GM23248 (cell line): ENCODE measurements at places on chromosomes 7 and 10.

DNA sequence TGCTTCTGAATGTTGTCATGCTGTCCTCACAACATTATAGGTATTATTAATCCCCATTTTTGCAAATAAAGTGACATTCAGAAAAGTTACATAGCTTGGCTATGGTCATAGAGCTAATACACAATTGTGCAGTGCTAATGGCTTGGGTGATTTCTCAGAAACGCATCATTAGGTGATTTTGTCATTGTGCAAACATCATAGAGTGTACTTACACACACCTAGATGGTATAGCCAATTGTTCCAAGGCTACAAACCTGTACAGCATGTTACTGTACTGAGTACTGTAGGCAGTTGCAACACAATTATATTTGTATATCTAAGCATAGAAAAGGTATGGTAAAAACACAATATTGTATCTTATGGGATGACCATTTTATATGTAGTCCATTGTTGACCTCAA is 91.0 kb downstream of the BTAF1 start:
- no peak for DNase-seq

- no peak for DNase-seq
Observed at GRCh38 chr7:369476-370258, 79.7 kb downstream of the FOXL3 start.

GRCh38 chr10:109956454-109957091 is 33.3 kb upstream of the XPNPEP1 start:
- DNase-seq: peak; percentile 74

- DNase-seq: peak; percentile 27
Observed at GRCh38 chr10:29131952-29132547, 156.8 kb upstream of the LYZL1 start.

- DNase-seq: peak; percentile 69
Observed at GRCh38 chr10:84256510-84257342, 11.9 kb downstream of the RGR start.

DNA sequence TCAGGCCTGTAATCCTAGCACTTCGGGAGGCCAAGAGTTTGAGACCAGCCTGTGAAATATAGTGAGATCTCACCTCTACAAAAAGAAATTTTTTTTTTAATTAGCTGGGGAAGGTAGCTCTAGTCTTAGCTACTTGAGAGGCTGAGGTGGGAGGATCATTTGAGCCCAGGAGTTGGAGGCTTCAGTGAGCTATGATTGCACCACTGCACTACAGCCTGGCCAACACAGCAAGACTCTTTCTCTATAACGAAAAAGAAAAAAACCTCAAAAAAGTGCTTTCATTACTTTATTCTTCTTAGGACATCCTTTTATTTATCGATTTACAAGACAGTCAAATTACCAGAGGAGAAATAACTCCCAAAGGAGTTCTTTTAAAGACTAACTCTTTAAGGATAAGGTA is 49.4 kb upstream of the EXOC4 start:
- DNase-seq: no peak

- no peak for DNase-seq
Observed at GRCh38 chr7:156533420-156533819, 107.2 kb upstream of the RNF32 start.

- DNase-seq: peak; percentile 49
Observed at GRCh38 chr7:136687693-136688322, 180.6 kb upstream of the CHRM2 start.

- no peak for DNase-seq
Observed at GRCh38 chr10:6769704-6770417, 189.8 kb upstream of the PRKCQ start.

- DNase-seq: peak; percentile 68
Observed at GRCh38 chr7:77797734-77798393, 370 bp downstream of the TMEM60 start.

- DNase-seq: peak; percentile 11
Observed at GRCh38 chr7:35430547-35431153, 176.8 kb upstream of the TBX20 start.

DNA sequence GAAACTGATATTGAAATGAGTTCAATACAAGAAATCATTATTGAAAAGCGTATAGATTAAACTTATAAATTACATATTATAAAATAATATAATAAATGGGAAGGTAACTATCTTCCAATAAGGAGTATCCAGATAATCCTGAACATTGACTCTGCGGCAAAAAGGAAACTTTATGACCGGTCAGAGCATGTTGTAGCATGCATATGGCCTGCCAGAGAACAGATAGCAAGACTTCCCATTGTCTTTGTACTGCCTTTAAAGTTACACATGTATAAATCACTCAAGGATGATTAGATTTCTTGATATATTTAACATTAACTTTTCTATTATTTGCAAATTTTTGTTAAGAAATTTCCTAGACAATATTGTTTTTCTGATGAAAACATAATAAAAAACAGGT is 56.2 kb upstream of the ETV1 start:
- no peak for DNase-seq

GRCh38 chr7:144780071-144780608 is 55.7 kb downstream of the TPK1 start:
- peak; percentile 1 for DNase-seq

- peak; percentile 9 for DNase-seq
Observed at GRCh38 chr7:12322903-12323300, 80.8 kb downstream of the VWDE start.

- peak; percentile 25 for DNase-seq
Observed at GRCh38 chr10:101774589-101775272, 1.2 kb downstream of the FGF8 start.

DNA sequence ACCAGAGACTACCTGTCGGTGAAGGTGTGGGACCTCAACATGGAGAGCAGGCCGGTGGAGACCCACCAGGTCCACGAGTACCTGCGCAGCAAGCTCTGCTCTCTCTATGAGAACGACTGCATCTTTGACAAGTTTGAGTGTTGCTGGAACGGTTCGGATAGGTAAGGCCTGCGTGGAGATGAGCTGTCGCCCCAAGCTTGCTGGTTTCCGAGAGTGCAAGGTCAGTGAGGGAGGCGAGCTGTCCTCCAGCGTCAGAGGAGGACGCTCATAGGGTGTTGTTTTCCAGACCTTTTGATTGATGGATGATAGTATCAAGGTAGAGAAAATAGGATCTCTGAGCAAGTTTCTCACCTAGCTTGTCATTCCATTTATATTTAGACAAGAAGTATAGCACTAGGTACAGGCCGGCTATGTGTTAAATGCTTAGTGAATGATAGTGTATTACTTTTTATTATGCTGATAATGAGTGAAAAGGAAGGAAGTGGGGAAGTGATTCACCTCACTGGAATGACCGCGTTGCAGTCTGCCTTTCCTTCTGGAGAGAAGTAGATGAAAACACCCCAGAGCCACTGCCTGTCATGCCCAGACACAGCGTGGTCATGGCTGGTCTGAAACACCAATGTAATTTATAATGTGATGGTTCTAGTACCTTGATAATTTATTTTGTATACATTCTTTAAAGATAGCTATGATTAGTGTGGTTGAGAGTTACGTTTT is 33.9 kb downstream of the BNIP3 start:
- DNase-seq: peak; percentile 63

DNA sequence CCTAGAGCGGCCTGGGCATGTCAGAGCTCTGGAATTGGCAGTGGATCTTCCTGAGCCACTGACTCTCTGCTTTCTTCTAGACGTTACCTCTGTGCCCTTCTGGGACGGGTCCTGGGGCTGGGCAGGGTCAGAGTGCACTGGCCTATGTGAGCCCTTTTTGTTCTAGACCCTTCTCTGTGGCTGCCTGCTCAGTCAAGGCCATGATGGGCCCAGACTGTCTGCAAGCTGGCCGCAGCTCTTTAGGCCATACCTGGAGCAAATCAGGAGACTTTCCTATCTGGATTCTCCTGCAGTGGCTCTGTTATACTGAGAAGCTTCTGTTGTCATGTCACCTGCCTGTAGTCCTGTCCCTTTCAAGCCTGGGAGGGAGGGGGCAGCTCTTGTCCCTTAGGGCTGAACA is 70.1 kb downstream of the ADCY1 start:
- DNase-seq: no peak

DNA sequence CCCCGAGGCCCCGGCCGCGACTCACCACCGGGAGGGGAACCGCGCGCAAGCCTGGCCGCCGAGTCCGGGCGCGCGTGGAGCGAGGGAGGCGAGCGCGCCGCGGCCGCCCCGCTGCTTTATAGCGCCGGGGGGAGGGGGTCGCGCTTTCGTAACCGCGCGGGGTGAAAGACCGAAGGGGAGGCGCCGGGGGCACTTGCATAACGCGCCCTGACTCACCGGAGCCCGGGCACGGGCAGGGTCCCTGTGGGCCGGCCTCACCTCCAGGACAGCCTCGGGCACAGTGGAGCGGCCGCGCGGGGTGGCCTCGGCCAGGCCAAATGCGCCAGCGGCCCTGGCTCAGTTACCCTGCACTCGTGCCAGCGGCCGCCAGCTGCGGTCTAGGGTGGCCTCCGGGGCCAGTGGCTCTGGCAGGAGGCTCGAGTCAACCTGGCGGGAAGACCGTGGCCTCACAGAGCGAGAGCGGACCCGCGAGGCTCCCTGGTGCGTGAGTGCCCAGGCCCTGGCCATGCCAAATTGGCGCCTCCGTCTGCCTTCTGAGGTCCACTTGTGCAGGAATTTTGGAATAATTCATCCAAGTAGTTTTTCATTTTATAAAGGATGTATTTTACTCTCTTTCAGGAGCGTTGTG is at the start of gene RBP4:
RBP4 (minus strand) TSS at position 90 of the 628 bp plus-strand sequence. CDS start 207 bp downstream, outside the sequence.
- peak; percentile 30 for DNase-seq

DNA sequence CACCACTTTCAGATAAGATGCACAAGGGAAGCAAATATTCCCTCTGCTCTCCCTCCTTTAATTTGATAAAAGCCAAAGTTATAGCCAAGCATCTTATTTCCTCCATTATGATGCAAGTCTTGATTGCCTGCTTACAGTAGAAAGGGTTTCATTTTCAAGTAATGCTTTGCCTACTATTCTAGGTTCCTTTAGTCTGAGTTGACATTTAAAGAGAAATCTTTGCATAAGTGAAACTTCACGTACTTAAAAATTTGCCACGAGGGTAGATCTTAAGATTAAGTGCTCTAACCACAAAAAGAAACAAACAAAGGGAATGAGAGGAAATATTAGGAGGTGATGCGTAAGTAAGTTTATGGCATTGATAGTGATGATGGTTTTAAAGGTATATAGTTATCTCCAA is 78.1 kb upstream of the VWDE start:
- no peak for DNase-seq

GRCh38 chr10:62336404-62336803 is 37.8 kb upstream of the ZNF365 start:
- no peak for DNase-seq

DNA sequence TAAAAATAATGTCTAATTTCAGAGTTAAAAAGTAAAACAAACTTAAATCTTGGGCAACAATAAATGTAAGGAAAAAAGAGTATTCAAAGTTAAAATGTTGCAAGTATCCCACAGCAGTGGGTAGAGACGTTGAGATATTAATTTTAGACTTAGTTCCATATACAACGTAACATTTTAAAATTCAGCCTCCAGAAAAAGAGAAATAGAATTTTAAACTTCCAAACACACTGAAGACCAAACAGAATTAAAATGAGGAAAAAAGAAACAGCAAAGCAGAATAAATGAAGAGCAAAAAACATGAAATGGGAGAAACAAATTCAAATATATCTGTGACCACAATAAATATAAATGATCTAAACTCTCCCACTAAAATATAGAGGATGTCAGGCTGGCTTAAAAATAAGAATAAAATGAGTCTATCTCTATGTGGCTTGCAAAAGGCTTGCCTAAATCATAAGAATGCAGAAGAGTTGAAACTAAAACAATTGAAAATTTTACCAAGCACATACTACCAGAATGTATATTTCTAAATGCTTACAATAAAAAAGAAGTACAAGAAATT is 46.0 kb upstream of the EGFR start:
- no peak for DNase-seq

DNA sequence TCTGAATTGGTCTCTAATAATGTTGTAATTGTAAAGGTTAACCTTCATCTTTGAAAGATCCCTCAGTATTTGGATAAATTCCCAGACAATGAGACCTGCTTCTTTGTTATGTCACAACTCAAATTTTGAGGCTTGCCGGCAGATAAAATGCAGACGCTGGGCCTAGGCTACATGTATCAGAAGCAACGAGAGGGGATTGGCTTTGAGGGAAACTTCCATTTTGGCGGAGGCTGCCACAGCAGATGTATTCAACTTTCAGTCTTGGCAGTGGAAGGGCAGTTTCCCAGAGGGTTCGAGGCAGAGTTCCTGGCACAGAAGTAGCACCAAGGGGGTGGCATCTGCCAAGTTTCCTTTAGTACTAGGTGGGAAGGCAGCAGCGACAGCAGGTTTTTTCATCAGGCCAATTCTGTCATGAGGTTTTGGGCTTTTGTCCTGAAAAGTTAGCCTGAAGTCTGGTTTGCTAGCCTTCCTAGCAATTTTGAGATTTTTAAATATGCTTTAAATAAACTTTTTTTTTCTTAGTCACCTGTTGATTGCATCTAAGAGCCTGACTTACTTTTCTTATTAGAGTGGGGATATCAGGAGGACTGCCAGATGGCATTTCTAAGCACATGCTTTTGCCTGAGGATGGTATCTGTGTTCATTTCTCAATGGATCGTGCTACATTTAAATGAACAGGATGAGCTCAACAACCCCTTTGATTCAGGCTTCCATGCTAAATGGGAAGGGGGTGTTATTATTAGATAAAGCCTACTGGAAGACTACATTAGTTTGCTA is 89.5 kb upstream of the FAM3C start:
- DNase-seq: peak; percentile 32

DNA sequence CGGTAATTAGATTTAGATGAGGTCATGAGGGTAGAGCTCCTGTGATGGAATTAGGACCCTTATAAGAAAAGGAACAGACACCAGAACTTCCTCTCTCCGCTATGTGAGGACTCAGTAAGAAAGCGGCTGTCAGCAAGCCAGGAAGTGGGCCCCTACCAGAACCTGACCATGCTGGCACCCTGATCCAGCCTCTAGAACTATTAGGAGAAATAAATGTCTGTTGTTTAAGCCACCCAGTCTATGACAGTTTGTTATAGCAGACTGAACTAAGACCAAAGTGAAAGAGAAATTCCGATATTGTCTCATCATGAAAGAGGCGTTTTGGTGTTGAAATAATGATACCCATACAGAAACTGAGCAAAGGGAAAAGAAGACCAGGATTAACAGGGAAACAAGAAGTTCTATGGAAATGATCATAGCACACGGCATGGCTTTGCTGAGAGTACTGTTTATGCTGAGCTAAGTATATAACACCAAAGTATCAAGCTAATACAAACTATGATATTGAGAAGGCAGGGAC is 9.2 kb downstream of the CLEC2L start:
- no peak for DNase-seq

DNA sequence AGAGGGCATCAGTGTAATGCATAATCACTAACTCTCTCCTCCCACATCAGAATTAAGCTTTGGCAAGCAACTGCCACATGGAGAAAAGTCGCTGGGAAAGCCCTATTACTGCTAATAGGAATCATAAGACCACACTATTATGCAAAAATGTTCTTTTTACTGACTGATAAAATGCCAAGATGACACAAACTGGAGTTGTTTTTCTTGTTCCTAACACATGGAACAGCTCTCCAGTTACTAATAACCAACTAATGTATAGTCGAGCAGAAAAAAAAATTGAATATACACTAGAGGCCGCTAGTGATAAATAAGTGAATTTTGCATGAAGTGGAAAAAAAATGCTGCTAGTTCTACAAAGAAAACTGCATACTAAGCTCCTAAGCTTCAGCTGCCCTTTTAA is 165.6 kb downstream of the TPK1 start:
- DNase-seq: peak; percentile 17
